Right cardiac atrium (tissue), 5 donors: ENCODE measurements at places on chromosomes 4 and X. TPM values are rescaled to one million over a fixed set of nuclear protein-coding genes. Genes with fewer than 3 reads are reported as not detected.

SCML1 gene
- 7.4 TPM for polyA plus RNA-seq

DNA sequence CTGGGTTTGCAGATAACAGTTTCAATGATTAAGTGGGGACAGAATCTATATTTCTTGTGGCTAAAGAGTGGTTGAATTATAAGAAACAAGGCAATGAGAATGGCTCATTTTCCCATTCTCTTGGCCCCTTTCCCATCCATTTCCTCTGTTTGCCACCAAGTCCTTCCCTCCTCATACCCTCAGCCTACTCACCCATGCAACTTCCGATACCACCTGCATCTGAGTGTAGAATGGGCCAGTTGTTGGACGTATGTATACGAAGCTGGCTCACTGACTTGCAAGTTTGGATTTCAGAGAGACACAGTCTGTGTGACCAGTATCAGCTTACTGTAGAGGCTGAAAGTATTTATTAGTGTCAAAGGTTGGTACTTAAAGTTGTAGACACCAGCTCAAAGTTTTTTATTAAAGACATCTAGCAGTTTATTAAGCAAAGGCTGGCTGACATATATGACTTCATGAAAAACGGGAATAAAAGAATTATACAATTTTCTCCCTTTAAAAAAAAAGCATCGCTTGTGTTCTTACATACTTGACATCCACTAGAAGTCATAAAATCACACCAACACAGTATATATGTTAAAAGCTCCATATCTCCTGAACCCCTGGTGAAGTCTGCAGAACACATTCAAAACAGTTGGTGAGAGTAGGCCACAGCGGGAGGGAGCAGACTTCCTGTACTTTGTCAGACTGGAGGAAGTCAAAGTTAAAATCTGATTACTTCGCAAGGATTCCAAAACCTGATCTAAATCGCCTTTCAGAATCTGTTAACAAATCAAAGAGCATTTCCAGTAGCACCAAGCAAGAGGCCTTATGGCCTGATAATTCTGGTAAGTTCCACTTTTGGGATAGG lies 22.4 kb upstream of the STIM2 start:
- DNase-seq, result no peak

DNA sequence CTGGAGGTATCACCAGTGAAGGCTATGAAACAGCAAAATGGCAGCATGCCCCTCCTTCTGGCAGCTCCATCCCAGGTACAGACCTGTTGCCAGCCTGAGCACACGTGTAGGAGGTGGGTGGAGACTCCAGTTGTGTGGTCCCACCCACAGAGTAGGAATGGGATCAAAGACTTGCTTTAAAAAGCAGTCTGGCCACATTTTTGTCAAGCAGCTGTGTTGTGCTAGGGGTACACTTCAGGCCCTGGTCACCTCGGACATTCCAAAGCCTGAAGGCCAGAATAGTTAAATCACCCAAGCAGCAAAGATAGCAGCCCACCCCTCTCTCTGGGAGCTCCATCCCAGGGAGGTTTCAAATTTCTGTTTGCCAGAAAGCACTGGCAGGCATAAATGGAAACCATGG lies 20.3 kb upstream of the AMBN start:
- DNase-seq, result no peak

- DNase-seq, result no peak
Measured at GRCh38 chrX:44747317-44747716, 96.5 kb upstream of the DUSP21 start.

DNA sequence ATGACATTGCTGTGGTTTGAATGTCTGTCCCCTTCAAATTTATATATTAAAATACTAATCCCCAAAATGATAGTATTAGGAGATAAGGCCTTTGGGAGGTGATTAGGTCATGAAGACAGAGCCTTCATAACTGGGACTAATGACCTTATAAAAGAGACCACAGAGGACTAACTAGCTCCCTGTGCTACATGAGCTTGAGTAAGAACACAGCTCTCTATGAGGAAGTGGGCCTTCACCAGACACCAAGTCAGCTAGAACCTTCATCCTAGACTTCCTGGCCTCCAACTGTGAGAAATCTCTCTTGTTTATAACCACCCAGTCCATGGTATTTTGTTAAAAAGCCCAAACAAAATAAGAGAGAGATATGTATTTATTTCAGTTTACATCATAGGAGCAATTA lies 242.2 kb upstream of the CTSO start:
- DNase-seq, result no peak

DNA sequence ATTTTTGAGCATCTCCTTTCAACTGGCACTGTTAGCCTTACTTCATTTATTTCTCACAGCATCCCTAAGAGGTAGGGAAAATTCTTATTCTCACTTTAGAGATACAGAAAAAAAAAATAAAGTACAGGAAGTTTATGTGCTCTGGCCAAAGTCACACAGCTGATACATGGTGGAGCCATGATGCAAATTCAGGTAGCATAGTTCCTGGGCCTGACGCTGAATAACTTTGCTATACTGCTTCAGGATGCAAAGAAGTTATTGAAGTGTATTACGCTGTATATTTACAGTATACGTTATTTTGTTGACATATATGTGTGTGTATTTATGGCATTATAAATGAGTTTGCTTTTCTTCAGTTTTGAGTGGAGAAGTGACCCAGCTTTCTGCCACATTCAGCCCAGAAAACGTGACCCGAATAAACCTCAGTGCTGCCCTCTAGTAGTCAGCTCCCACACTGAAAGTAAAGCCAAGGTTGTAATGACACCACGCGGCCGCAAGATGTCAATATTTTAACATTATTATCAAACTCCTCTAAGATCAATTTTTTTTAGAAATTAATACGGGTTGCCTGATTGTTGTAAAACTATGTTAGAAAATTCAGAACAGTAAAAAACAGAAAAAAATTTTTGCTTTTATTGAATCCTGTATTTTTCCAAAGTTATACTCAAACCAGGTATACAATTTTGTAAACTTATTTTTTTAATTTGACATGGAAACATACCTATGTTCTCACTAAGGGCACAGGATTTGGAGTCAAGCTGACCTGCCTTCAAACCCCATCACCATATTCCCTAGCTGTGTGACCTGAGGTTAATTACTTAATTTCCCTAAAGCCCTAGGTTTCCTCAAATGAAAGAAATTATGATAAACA lies 3.8 kb upstream of the GUCY2F start:
- peak; percentile 53 for DNase-seq

DNA sequence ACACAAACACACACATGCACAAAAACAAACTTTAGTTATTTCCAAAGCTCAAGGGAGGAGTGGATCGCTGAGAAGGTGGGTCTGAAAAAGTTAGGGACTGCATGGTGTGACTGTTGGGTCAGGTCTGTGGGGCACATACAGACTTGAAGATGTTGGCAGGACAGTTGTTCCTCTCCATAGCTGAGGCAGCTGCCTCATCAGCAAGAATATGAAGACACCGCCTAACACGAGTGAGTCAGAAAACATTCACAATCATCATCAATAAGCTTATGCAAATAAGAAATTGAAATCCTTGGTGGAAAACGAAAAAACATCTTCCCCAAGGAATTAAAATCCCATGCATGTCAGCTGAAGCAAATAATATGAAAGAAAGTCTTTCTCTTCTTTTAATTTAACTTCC lies 148.0 kb downstream of the COL25A1 start:
- no peak for DNase-seq

SPOCK3 gene
- polyA plus RNA-seq, result 0.11 TPM

- DNase-seq, result no peak
Measured at GRCh38 chrX:23840674-23841073, 57.7 kb downstream of the SAT1 start.

GRCh38 chr4:98632258-98632657 lies 26.2 kb downstream of the TSPAN5 start:
- no peak for DNase-seq

FOXR2 gene
- polyA plus RNA-seq, result not detected

GRCh38 chr4:76155979-76156378 lies 7.8 kb upstream of the NUP54 start:
- no peak for DNase-seq

- DNase-seq, result no peak
Measured at GRCh38 chr4:7161721-7162214, 30.6 kb upstream of the SORCS2 start.

DNA sequence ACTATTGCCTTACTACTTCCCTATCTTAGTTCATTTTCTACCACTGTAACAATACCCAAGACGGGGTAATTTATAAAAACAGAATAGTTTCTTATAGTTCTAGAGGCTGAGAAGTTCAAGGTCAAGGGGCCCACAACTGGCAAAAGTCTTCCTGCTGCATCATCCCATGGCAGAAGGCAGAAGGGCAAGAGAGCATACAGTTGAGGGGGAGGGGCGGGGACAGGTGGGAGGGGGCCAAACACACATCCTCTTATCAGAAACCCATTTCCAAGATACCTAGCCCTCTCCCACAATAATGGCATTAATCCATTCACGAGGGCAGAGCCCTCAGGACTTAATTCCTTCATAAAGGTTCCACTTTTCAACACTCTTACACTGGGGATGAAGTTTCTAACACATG lies 690.2 kb downstream of the ADGRL3 start:
- no peak for DNase-seq

CACNA1F gene
- 0.09 TPM for polyA plus RNA-seq

DNA sequence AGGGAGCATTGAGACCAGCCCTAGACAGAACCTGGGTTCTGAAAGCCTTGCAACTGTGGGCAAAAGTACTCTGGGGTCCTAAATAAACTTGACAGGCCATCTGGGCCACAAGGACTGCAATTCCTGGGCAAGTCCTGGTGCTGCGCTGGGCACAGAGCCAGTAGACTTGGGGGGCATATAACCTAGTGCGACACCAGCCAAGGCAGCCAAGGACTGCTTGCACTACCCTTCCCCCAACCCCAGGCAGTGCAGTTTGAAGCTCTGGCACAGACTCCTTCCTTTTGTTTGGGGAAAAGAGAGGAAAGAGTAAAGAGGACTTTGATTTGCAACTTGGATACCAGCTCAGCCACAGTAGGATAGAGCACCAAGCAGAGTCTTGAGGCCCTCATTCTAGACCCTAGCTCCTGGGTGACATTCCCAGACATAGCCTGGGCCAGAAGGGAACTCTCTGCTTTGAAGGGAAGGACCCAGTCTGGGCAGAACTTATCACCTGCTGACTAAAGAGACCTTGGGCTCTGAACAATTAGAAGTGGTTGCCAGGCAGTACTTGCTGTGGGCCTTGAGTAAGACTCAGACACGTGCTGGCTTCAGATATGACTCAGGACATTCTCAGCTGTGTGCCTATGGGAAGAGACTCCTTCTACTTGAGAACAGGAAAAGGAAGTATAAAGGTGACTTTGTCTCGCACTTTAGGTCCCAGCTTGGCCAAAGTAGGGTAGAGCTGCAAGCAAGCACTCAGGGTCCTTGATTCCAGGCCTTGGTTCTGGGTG lies 522.8 kb downstream of the GLUD2 start:
- peak; percentile 14 for DNase-seq

TSPAN5 gene
- polyA plus RNA-seq, result 1.2 TPM

GRCh38 chr4:99856166-99856565 lies 38.1 kb downstream of the LAMTOR3 start:
- DNase-seq, result no peak

GRCh38 chrX:19030805-19031204 lies 46.9 kb upstream of the PHKA2 start:
- no peak for DNase-seq

GRCh38 chr4:179372242-179372641 lies 1930.0 kb upstream of the AGA start:
- no peak for DNase-seq

TTC29 gene
- 0.09 TPM for polyA plus RNA-seq

- no peak for DNase-seq
Measured at GRCh38 chr4:173857828-173858227, 327.8 kb upstream of the HAND2 start.

- no peak for DNase-seq
Measured at GRCh38 chrX:10011261-10011931, 44.2 kb downstream of the CLDN34 start.

GRCh38 chr4:5839751-5840674 lies 52.9 kb downstream of the CRMP1 start:
- peak; percentile 90 for DNase-seq

GRCh38 chrX:43882294-43882681 lies at the start of gene MAOB:
Gene MAOB (minus strand): TSS chrX:43882450. CDS start chrX:43882299, 151 bp downstream.
- peak; percentile 83 for DNase-seq

IL21 gene
- polyA plus RNA-seq, result not detected

- DNase-seq, result no peak
Measured at GRCh38 chr4:2337131-2337723, 75.3 kb upstream of the MXD4 start.

EVC gene
- 5.8 TPM for polyA plus RNA-seq

DNA sequence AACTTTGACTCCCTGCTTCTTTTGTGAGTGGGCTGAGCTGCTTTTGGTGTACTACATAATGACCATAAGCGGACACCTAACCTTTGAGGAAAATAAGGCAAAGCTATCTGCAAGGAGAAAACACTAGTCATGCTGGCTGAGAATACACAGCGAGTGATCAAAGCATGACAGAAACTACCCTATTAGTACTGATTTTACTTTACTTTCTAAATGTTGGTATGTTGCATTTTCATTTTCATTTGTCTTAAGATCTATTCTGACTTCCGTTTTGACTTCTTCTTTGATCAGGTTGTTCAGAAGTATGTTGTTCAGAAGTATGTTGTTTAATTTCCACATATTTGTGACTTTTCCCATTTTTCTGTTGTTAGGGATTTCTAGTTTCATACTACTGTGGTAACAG lies 361.1 kb downstream of the TRAM1L1 start:
- DNase-seq, result no peak

DNA sequence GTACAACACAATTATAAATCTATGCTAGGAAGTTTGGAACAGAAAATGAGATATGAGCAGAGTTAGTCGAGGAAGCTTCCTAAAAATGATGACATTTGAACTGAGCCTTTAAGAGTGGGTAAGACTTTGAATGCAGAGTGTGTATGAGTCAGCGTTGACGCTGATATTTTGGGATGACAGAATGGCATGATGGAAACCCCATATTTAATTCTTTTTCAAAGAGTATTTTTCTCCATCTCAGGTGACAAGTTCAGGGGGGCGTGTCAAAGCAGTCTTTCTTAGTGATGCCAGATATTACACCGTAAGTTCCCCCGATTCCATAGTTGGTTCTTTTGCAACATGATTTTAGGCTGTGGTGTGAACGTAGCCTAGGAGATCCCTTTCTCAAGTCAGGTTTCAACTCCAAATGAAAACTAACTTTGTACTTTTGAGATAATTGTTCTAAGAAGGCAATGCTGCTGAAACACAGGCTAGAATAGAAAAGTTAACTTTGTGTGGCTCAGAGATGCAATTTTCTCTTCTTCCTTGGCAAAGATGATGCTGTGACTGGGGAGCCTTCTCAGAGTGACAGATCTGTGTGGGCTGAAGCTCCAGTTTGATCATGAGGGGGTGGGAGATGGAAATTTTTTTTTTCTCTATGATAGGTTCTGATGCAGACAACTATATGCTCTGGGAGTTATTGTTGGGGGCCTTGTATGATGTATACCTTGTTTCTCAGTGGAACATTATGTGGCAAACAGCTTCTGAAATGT lies 59.2 kb downstream of the GLUD2 start:
- no peak for DNase-seq

MXRA5 gene
- 0.34 TPM for polyA plus RNA-seq

DNA sequence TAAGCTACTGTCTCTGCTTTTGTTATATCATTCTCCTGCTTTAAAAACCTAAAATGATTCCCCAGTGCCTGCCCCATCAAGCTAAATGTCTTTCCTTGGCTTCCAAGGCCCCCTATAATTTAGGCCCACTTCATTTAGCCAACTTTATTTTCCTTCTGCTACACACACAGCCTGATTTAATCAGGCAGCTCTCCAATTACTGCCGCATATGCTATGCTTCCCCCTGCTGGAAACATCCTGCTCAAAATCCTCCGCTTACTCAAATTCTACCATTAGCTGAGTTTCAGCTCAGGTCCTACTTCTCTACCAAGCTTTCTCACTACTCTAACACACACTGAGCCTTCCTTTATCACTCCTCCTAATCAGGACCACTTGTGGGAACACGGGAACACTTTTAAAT lies 17.0 kb downstream of the LAMP2 start:
- DNase-seq, result no peak

POLA1 gene
- polyA plus RNA-seq, result 3.6 TPM
